Stimulated activated CD4-positive, alpha-beta T cell treated with anti-CD3 and anti-CD28 coated beads, Interleukin-1b, Interleukin-23, amount 100 ng/mL, for 1 hour (primary cell): ENCODE measurements at places on chromosomes 1 and 21.

GRCh38 chr1:236002025-236002390 is 62.9 kb downstream of the NID1 start:
- no peak for DNase-seq

DNA sequence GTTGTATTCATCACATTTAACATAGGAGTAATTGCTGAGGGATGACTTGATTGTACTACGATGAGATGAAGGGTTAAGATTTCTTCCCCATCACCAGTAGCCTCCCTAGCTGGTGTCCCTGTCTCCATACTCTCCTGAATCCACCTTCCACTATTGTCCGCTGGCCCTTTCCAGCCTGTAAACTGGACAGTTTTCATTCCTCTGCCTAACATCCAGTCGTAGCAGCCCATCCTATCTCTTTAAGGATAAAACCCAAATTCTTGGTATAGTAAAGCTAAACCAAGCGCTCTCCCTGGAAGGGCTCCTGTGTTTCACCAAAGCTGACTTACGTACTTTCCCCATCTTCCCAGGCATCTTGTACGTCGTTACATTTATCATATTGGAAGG is 670 bp downstream of the COX20 start:
- DNase-seq = no peak

DNA sequence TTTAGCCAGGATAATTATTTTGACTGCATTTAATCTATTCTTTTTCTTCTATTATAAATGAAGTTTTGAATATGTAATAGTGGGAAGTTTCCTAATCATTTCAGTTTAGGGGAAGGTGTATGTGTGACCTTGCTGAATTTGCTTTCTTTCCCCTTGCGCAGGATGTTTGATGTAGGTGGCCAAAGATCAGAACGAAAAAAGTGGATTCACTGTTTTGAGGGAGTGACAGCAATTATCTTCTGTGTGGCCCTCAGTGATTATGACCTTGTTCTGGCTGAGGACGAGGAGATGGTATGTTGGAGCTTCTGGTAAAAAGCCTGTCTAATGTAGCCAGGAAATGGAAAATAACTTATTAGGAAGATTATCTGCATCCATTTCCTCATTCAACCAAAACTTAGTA is 33.4 kb downstream of the GNAT2 start:
- DNase-seq = no peak

DNA sequence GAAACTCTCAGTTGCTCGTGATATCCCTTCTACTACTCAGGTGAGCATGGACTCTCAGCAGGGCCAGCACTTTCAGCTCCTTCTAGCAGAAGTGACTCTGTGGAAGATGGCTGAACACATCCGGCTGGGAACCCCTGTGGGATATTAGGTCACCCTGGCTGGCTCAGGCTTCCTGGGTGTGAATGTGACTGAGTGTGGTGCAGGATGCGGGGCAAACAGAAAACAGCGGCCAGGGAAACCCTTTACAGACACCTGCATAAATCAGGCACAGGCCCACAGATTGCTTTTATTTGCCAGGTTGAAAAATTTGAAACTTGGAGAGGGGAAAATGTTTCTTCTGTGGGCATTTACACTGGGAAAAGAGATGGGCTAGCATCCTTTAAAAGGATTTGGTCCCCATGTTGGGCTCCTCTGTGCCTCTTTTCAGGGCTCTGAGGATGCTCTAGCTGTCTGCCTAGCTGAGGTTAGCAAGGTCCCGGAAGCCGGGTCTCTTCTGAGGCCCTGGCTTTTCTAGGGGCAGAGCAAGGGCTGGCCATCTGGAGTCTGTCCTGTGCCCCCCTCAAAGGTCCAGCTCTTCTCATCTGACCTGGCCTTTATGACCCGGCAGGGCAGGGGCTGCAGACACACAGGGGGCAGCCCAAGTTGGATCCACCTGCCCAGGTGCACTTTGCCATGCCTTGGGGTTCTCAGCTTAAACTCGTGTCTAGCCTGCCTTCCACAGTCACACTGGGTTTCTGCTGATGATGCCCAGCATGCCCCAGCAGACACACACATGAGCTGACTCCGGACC is 243.0 kb downstream of the SIPA1L2 start:
- no peak for DNase-seq

GRCh38 chr1:99784809-99785255 is 18.4 kb upstream of the FRRS1 start:
- no peak for DNase-seq

DNA sequence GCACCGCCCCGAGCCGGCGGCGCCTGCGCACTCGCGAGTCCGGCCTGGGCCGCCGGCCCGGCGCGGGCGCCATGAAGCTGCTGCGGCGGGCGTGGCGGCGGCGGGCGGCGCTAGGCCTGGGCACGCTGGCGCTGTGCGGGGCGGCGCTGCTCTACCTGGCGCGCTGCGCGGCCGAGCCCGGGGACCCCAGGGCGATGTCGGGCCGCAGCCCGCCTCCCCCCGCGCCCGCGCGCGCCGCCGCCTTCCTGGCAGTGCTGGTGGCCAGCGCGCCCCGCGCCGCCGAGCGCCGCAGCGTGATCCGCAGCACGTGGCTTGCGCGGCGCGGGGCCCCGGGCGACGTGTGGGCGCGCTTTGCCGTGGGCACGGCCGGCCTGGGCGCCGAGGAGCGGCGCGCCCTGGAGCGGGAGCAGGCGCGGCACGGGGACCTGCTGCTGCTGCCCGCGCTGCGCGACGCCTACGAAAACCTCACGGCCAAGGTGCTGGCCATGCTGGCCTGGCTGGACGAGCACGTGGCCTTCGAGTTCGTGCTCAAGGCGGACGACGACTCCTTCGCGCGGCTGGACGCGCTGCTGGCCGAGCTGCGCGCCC is at the start of gene B3GALT6:
B3GALT6 (plus strand) TSS at position 30 of the 588 bp plus-strand sequence; CDS start at position 72, 42 bp downstream.
- no peak for DNase-seq
